ENCODE measurements at places on chromosomes 6 and 20. TPM values are rescaled to one million over a fixed set of nuclear protein-coding genes. Genes with fewer than 3 reads are reported as not detected.

The GPRC6A gene
- total RNA-seq: not detected

The LBP gene
- not detected for total RNA-seq

The SLC22A16 gene
- under 0.01 TPM for total RNA-seq

DNA sequence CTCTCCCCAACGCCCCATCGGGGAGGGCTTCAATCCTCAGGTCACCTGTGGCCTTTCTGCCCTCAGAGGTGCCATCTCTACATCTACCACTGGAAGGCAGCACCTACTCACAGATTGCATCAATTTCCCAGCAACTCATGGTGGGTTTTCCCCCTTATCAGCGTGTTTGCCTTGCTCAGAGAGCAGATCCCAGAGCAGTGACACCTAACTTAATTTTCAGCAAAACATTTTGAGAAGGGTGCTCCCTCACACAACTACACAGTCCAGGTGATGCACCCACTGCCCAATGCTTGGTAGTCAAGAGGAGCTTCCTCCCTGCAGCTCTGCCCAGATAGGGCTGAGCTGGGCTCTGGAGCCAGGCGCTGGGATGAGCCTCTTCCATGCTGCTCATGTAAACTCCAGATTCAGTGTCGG is 48.2 kb downstream of the PLG start:
- peak; percentile 25 for DNase-seq

DNA sequence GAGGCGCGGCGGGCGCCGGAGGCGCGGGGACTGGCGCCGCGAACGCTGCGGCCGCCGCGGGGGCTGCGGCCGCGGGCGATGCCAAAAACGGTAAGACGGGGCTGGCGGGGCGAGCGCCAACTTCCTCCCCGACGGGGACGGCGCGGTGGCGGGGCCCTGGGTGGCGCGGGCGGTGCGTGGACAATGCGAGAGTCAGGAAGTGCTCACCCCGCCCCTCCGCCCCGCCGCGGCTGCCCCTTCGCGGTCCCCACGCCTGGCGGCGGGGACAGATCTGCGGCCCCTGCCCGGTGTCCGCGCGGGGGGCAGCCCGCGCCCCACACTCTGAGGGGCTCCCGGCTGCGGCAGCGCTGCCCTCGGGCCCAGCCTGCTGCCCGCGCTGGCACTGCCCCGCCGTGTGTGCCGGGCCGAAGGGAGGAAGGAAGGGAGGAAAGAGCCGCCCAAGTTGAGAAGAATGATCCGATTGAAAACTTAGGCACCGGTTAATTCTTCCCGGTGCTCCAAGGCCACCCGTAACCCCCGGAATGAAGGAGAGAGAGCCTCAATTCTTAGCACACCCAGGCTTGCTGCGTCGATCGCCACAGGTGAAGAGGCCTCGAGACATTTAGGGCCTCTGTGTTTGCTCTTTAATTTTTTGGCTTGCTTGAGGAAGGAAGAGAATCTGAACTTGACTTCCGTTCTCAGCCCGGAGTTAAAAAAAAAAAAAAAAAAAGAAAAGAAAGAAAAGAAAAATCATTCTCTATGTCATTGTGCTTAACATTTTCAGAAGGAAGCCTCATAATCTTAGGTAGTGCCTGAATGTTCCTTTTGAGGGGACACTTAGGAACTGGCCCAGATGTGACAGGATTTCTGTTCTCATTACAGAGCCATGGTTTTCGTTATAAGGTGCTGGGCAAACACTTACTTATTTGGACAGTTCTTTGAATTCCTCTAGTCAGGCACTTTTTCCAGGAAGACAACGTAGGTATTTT is 982 bp downstream of the HECA start:
- DNase-seq: peak; percentile 39

GRCh38 chr20:24149175-24149574 is 160.6 kb upstream of the GGTLC1 start:
- no peak for DNase-seq

GRCh38 chr6:20589266-20589665 is 55.0 kb downstream of the CDKAL1 start:
- DNase-seq: no peak

GRCh38 chr6:154164397-154164796 is 125.4 kb downstream of the OPRM1 start:
- DNase-seq: no peak

GRCh38 chr20:47610945-47611250 is 109.2 kb downstream of the NCOA3 start:
- no peak for DNase-seq

GRCh38 chr6:169590376-169590939 is 111.4 kb downstream of the WDR27 start:
- DNase-seq: no peak

DNA sequence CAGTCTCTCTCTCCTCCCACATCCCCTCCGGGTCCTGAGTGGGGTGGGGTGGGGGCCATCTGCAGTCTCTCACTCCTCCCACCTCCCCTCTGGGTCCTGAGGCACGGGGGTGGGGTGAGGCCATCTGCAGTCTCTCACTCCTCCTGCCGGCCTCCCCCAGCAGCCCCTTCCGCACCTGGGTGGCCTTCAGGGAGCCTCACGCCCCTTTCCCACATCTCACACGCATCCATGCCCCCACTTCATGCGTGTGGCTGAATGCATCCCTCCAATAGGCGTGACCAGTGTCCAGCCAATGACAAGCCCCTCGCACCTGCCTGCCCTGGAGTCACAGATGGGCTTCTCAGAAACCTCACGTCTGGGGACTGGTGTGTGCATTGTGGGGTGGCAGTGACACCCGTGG is 993 bp upstream of the SRMS start:
- no peak for DNase-seq

GRCh38 chr20:8756410-8756809 is 312.5 kb upstream of the PLCB4 start:
- peak; percentile 23 for DNase-seq

GRCh38 chr6:55198715-55199114 is 24.4 kb downstream of the HCRTR2 start:
- no peak for DNase-seq

DNA sequence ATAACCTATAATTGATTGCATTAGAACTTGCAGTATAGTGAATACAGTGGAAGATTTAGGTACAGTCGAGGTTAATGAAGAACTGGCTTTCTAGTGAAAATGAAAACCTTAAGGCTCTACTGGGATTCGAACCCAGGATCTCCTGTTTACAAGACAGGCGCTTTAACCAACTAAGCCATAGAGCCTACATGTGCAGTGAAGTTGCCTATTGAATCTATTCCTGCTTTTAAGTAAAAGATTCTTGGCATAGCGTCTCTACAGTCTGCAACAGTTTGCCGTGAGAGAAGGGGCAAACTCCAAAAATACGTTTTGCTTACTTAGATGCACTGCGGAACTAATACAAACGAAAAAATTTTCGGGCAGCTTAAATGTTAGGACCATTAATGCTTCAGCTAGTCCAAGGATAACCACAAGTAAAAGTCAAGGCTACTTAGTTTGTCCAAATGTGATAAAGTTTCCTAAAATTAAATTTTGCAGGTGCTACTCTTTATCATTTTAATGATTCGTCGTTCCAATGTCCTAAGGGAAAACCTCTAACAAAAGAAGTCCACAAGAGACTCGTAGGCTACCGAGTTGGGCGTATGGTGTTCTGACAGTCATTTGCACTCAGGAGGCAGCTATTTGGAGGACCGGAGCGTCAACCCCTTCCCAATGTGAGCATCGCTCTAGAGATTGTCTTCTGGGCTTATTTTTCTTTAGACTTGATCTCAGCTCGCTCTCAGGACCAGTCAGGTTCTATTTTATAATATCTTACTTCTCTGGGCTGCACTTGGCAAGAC is 31.3 kb upstream of the ZSCAN23 start:
- peak; percentile 82 for DNase-seq

GRCh38 chr6:113997116-113997515 is 26.2 kb upstream of the HDAC2 start:
- DNase-seq: peak; percentile 59

DNA sequence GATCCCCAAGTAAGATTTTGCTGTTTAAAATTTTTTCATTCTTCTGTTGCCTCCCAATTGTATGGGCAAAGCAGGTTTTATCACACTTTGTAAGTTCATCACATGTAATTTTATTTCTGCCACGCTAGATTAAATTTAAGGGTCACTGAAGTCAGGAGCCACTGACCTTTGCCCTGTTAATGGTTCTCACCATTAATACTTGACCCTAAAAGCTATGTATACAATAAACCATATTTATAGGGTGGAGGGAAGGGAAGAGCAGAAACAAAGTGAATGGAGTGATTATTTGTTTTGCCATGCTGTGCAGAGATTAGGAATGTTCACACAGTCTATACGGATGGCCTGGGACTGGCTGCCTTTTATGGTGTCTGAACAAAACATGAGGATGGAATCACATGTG is 186.7 kb downstream of the BMP2 start:
- DNase-seq: no peak

DNA sequence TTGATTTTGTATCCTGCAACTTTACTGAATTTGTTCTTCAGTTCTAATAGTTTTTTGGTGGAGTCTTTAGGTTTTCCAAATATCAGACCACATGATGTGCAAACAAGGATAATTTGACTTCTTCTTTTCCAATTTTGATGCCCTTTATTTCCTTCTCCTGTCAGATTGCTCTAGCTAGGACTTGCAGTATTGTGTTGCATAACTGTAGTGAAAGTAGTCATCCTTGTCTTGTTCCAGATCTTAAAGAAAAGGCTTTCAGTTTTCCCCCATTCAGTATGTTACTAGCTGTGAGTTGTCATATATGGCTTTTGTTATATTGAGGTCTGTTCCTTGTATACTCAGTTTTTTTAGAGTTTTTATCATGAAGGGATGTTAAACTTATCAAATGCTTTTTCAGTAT is 4.6 kb downstream of the MICB start:
- DNase-seq: no peak

Measured in mammary epithelial cell (primary cell).